Uterine smooth muscle cell (primary cell): ENCODE measurements at places on chromosomes 2 and 18. TPM values are rescaled to one million over a fixed set of nuclear protein-coding genes. Genes with fewer than 3 reads are reported as not detected.

Gene TOGARAM2
- total RNA-seq = under 0.01 and 0.11 TPM in 2 replicates

Gene CYB5A
- 54.6 and 57.9 TPM in 2 replicates for total RNA-seq

Gene LYPD6B
- total RNA-seq = not detected in 2 replicates

Gene POTEI
- total RNA-seq = not detected in 2 replicates

Gene IL1RN
- not detected in 2 replicates for total RNA-seq

Gene XIRP2
- total RNA-seq = 1.00 and 1.2 TPM in 2 replicates

Gene SAG
- total RNA-seq = not detected in 2 replicates
